Activated CD8-positive, alpha-beta memory T cell treated with anti-CD3 and anti-CD28 coated beads for 4 hours (primary cell): ENCODE measurements at places on chromosomes 13 and 19.

GRCh38 chr13:64633948-64634347 lies 2596.2 kb downstream of the PCDH9 start:
- DNase-seq = no peak

DNA sequence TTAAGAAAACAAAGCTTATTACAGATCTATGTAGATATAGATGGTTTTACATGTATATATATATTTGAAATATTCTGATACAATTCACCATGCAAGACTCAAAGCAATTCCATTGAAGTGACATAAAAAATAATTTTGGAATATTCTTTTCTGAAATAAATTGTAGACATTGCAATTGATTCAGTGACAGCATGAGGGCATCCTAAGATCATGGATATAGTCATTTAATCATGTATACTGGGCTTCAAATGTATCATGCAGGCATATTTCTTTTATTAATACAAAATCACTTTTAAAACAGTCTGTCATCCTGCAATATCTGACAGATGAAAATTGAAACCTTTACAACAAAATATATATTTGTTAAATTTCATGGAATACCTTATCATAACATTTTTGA lies 286.7 kb upstream of the SLITRK6 start:
- no peak for DNase-seq

- no peak for DNase-seq
These were observed 19.3 kb upstream of the TCF3 start for GRCh38 chr19:1671716-1672037.

DNA sequence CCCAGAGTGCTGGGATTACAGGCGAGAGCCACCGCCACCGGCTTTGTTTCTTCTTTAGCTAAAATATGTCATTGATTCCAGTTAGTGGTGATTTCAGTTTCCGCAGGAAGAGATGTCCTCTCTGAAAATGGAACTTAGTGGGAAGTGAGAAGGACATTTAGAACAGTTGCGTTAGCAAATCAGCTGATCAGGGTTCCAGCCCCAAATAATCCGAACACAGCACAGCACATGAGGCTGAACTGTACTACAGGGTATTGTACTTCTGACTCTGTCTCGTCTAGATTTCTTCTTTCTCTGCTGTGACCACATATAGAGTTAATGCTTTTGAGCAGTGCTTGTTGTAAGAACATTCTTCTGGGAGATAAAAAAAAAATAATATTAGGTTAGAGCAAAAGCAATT lies 314.4 kb downstream of the MYO16 start:
- DNase-seq = no peak

GRCh38 chr19:1266129-1266915 lies 2.8 kb upstream of the CIRBP start:
- no peak for DNase-seq

DNA sequence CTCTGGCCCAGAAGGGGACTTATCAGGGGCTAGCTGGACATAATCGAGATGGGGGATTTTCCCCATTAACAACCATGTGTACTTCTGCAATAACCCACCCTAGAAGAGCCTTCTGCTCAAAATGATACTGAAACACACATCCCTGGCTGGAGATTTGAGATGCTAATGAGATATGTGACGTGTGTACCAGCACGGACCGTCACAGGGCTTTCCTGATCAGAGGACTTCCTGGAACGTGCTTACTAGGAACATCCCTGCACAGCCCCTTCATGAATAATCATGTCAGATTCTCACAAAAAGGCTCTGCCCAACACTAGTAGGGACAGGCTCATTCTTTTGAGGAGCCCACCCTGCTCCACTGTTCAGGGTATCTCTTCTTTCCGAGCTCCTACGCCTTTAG lies 6.5 kb upstream of the ERVV-1 start:
- DNase-seq = no peak

DNA sequence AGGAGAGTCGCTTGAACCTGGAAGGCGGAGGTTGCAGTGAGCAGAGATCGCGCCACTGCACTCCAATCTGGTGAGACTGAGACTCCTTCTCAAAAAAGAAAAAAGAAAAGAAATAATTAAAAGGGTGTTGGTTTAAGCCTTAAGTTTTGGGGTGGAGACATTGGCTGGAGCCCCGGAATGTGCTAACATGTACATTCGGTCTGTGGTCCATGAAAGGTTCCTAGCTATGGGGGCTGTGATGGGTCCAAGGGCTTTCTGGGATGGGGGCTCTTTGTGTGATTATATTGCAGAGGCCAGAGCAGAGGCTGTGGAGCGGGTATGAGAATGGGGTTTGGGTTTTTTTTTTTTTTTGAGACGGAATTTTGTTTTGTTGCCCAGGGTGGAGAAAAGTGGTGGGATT lies 14.4 kb downstream of the NFKBID start:
- no peak for DNase-seq

DNA sequence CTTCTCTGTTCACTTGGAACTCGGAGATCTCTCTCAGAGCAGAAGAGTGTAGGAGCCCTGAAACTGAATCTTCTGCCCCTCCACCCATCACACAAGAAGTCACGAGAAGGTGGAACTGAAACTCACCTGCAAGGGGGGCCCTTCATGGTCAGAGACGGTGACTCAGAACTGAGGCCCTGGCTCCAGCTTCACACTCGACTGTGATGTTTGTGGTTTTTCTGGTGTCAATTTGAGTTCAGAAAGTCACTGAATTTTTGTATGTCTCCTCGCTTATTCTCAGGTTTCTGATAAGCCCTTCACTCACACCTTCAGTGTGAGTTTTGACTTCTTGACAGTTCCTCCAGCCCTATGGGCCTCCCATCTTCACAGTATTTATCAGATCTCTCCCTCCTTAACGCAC lies 23.1 kb downstream of the SIGLEC5 start:
- DNase-seq = no peak

- DNase-seq = no peak
These were observed 49.5 kb downstream of the CRYL1 start for GRCh38 chr13:20475927-20476691.

GRCh38 chr13:82597747-82598146 lies 1284.5 kb downstream of the SLITRK1 start:
- no peak for DNase-seq

GRCh38 chr19:30679789-30680188 lies 307.6 kb downstream of the ZNF536 start:
- no peak for DNase-seq

DNA sequence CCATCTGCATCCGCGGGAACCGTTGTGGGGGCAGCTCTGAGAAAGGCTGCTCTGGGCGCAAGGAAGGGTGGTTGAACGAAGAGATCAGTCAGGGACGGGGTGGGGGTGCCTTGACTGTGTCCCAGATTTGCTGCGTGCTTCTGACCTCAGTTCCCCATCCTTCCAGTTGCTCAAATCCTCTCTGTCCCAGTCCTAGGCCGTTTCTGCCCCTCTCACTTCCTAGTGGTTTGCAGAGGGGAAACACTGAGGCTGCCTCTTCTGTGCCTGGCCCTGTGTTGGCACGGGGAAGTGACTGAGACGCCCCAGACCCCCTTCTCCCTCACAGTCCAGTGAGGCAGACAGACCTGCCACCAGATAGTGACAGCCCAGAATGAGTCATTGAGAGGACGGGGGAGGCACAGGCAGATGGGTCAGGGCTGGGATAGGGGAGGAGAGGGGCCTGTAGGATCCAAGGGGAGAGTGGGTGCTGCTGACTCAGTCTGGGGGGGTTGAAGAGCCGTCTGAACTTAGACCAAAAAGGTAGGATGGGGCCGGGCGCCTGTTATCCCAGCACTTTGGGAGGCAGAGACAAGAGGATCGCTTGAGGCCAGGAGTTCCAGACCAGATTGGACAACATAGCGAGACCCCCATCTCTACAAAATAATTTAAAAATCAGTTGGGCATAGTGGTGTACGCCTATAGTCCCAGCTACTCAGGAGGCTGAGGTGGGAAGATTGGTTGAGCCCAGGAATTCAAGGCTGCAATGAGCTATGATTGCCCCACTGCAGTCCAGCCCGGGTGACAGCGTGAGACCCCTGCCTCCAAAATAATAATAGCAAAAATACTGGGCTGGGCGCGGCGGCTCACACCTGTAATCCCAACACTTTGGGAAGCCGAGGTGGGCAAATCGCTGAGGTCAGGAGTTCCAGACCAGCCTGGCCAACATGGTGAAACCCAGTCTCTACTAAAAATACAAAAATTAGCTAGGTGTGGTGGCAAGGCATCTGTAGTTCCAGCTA lies 26.5 kb downstream of the NUMBL start:
- DNase-seq = no peak

- no peak for DNase-seq
These were observed 3.0 kb upstream of the APC2 start for GRCh38 chr19:1446713-1447481.

DNA sequence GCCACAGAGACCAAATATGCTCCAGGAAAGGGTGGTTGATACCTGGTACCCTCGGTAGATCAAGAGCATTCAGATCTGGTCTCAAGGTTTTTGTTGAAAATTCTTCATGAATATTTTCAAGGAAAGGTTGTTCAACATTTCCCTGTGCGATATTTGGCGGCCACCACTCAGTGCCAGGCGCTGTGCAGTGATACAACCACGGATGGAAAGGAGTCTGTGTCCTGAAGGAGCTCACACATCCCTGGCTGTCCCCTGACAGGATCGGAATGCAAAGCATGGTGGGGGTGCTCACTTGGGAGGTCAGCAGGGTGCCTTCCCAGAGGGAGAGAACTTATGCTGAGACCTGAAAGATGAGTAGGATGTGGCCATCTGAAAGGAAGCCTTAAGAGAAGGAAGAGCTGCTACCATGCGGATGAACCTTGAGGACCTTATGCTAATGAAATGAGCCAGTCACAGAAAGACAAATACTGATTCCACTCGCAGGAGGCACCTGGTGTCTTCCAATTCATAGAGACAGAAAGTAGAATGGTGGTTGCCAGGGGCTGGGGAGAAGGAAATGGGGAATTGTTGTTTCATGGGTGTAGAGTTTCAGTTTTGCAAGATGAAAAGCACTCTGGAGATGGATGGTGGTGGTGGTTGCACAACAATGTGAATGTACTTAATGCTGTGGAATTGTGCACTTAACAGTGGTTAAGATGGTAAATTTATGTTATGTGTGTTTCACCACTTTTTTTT lies 41.6 kb downstream of the HSPH1 start:
- DNase-seq = no peak

- no peak for DNase-seq
These were observed 782 bp downstream of the CYSLTR2 start for GRCh38 chr13:48654511-48654910.

DNA sequence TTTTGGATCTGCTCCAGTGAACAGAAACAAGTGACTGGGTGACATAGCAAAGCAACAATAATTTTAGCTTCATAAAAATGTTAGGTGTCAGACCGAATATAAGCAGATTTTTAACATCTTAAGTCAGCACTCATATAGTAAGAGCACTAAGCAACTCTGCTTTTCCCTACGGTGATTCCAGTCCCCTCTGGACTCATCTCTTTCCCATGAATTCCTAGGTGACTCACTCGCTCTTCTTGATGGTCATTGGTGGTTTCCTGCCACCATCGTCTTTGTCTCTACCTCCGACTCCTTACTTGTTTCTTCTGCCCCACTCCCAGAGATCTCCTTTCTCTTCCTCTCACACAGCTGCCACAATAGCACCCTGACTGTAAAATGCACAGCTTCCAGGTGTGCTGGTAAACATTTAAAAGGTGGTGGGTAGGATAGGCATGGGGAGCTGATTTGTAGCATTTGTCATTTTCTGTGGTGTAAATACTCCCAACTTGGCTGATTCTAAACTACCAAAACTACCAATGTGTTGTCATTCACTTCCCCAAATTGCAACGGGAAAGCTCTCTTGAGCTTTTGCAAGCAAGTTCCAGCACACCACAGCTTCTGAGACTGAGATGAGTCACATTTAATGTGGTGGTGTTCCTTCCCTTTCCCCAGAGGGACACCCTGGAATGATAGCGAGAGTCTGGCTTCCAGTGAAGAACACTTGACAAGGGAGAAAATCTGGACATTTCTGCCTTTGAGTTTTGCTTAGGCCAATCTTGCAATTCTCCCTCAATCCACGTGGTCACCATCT lies 42.8 kb upstream of the CLDN10 start:
- no peak for DNase-seq

DNA sequence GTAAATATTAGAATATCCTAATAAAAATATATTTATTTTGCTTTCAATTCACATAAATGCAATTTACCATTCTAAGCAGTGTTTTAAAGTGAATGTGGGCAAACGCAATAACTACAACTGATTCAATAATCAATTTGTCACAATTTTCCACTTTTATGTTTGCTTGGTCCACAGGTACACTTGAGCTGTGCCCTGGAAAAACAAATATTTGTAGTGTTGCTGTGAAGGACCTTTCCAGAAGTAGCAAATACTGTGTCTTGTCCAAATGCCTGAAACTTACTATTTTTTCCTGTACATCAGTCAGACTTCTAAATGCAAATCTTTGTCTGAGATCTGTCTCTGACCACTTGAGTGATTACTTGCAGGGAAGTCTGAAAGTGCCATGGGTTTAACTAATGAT lies 845.8 kb upstream of the SLITRK5 start:
- no peak for DNase-seq
